ENCODE measurements at places on chromosomes 3 and 15.

DNA sequence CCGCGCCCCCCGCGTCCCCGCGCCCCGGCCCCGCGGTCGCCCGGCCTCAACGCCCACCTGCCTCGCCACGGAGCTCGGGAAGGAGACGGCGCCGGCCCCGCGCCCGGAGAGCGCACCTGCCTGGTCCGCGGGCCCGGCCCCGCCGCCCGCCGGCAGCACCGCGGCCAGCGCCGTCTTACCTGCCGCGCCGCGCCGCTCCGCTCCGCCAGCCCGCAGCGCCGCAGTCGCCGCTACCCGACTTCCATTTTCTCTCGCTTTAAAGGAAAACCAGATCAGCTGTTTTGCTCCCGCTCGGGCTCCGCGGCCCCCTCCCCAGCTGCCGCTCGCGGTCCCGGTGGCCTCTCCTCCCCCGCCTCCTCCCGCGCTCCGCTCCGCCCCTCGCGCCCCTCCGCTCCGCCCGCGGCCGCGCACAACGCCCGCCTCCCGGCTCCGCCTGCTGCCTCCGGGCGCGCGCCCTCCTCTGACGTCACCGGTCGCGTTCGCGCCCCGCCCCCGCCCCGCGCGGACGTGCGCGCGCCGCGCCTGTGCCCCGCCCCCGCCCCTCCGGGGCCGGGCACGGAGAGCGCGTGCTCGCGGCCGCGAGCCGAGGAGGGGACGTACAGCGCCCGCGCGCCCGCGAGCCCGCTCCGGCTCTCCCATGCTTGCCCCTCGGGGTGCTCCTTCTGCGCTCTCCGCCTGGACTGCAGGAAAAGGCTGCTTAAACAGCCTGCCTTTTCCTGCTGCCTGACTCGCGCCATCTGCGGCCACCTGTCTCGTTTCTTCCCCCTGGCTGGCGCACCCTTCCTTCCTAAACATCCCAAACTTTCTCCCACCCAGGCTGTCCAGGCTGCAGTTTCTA lies 159.8 kb upstream of the CHRNA7 start:
- peak; percentile 74 for DNase-seq

DNA sequence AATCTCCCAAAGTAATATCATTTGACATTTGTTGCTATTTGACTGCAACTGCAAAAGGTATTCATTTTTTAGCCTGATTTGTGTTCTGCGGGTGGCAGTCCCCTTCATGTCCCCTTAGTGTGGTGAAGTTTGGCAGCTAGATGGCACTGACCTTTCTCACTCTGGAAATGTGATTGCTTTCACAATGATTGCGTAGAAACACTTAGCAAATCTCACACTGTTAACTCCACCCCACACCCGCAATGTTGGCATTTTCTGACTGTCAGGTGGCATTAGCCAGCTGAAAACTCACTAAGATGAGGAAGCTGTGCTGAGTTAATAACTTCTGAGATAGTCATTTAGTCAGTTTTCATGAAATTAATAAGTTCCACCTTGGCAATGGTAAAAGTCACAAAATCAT lies 76.9 kb downstream of the TRIM69 start:
- no peak for DNase-seq

DNA sequence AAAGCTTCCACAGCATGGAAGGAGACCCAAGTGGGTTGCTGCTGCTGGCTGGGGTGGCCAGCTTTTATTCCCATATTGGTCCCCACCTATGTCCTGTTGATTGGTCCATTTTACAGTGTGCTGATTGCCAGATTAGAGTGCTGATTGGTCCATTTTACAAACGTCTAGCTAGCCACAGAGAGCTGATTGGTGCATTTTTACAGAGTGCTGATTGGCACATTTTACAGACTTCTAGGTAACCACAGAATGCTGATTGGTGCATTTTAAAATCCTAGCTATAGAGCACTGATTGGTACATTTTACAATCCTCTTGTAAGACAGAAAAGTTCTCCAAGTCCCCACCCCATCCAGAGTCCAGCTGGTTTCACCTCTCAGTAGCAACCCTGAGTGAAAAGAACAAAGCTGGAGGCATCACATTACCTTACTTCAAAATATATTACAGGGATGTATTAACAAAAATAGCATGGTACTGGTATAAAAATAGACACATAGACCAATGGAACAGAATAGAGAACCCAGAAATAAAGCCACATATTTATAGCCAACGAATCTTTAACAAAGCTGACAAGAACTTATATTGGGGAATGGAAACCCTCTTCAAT lies 7.5 kb upstream of the ACVR2B start:
- DNase-seq: no peak

DNA sequence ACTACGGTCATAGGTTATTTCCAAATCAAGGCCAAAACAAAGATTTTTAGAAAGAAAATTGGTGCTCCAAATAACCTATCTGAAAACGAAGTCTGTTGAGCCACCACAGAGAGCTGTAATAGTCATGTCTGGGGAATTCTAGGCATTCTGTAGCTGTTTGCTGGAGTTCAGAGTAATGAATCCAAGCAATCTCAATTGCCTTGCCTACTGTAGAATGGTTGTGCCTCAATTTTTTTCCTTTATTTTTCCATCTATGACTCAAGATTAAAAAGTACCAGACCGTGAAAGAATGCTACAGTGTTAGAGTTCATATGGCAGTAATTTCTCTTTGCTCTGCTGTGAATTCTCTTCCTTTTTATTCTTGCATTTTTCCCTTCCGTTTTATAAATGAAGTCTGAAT lies 1007.2 kb upstream of the ALCAM start:
- no peak for DNase-seq

DNA sequence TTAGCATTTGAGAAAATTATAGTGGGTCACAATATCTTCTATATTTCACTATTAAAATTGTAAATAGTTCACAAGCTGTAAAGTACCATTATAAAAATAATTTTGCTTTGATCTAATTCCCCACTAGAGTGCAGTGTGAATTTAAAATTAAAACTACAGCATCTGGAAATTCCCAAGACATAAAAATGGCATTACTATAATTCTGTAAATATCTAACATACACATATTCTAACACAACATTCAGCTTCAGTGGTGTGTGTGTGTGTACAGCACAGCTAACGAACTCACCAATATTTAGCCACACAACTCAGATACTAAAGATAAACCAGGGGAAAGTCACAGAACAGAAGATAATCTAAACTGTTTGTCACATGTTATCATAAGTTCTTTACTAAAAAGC lies 424.9 kb upstream of the ZNF385D start:
- no peak for DNase-seq

DNA sequence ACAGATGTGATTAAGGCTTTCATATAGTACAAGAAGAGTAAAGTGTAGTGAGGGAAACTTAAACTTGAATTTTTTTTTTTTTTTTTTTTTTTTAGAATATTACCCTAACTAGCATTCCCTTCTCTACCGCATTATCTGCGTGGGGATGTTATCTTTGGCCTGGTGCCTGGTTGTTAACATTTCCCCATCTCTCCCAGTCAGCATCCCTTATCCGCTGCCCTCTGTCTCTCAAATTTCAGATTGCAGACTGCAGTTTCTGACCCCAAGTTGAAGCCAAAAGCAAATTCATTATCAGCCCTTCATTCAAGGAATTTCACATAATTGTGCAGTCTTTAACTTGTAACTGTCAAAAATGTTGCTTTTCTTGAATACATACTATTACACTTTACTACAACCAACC lies 353.0 kb downstream of the PLOD2 start:
- DNase-seq: no peak

- no peak for DNase-seq
Measured at GRCh38 chr15:66760097-66760967, 58.3 kb downstream of the SMAD6 start.

DNA sequence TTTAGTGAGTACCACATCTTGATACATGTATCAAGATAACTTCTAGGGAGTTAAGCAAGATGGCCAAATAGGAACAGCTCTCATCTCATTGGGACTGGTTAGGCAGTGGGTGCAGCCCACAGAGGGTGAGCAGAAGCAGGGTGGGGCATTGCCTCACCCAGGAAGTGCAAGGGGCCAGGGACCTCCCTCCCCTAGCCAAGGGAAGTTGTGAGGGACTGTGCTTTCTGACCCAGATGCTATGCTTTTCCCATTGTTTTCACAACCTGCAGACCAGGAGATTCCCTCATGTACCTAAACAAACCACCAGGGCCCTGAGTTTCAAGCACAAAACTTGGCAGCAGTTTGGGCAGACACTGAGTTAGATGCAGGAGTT lies 665.0 kb upstream of the CBLB start:
- DNase-seq: no peak

- no peak for DNase-seq
Measured at GRCh38 chr15:28025413-28025812, 73.7 kb downstream of the OCA2 start.

GRCh38 chr3:25768851-25769250 lies 14.4 kb downstream of the NGLY1 start:
- DNase-seq: no peak

GRCh38 chr15:63460210-63461155 lies 43.9 kb upstream of the USP3 start:
- DNase-seq: no peak

- DNase-seq: no peak
Measured at GRCh38 chr3:73633916-73634344, 9.2 kb upstream of the PDZRN3 start.

GRCh38 chr3:188772886-188773285 lies 398.9 kb upstream of the TPRG1 start:
- DNase-seq: no peak

DNA sequence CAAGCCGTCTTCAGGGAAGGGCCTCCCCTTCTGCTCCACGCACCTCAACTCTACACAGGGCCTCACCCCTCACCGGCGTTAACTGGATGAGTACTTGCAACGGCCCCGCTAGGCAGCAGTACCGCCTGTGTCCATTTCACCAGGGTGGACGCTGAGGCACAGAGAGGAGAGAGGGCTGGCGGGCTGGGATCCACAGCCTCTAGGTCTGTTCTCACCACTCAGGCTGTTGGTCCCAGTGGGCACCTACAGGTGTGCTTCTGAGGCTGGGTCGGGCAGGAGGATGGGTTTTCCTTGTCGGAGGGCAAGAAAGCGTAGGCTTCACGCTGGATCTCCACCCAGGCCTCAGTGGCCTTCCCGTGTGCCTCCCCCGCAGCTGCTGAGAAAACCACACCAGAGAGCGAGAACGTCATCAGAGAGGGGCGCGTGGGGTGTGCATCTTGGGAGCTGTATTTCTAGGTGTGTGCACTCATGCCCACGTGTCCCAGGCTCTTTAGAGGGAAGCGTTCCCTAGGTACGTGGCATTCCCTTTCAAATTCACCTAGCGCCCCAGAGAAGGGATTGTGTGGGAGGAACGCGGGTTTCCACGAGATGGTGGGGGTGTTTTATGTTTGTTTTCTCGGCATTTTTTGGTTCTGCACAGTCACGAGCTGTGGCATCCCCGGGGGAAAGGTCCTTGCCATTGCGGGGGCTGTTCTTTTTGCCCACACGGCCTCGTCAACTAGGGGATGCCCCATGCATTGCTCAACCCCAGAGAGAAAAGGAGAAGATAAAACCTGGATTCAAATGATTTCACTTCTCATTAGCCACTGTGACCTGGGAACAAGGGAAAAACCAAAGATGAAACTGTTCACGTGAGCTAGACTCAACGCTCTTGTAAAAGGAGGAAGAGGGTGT lies 67.7 kb downstream of the MGLL start:
- peak; percentile 23 for DNase-seq

DNA sequence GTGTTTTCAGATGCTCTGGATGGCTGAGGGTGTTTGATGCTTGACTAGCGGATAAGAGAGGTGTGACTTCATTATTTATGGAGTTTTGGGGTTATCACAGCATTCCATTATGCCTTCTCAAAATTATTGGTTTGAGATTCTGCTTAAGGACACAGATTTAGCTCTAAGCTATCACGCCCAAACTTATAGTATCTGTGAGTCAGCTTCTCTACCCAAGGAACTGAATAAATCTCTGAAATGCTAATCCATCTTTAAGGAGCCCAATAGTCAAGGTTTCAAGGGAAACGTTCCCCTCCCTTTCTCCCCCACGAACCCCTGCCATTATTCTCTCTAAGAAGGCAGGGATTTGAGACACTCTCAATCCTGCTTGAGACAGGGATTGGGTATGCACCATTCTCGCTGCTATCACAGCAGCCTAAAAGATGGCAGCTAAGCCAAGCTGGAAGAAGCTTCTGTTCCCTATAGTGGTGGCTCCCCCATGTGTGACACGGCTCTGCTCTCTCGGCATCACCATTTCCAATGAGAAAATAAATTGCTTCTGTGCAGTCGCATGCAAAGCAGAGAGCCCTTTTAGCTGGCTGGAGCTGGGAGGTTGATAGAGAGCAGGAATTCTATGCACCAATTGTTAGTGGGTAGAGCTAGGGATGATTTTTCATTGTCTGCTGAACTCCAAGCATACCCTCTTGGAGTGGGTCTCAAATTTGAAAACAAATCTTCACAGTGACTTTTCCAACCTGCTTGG lies 151.1 kb downstream of the IL20RB start:
- no peak for DNase-seq

GRCh38 chr15:101023501-101024072 lies 104.4 kb downstream of the LRRK1 start:
- DNase-seq: no peak

- no peak for DNase-seq
Measured at GRCh38 chr3:189123595-189124387, 48.0 kb upstream of the TPRG1 start.

- no peak for DNase-seq
Measured at GRCh38 chr3:136146981-136147729, 49.0 kb downstream of the MSL2 start.

- DNase-seq: no peak
Measured at GRCh38 chr15:40930430-40931299, 1.5 kb downstream of the DLL4 start.

GRCh38 chr3:4340411-4341335 lies 37.5 kb downstream of the SETMAR start:
- DNase-seq: no peak

GRCh38 chr3:65558826-65559225 lies 479.9 kb downstream of the MAGI1 start:
- DNase-seq: no peak

DNA sequence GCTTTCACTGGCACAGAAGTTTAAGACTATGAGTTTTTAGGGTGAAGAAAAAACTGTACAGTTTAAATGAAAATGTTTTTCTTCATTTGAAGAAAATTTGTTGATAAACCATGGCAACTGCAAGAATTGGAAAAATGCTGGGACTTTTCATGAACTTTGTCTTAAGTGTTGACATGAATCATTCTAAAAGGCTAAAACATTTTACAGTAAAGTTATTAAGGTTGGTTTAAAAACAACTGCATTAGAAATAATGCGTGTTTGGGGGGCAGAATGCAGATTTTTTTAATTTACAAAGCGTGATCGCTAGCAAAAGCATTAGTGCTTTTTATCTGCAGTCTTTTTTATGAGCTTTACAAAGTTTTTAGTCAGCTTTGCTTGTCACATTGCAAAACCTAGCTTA lies 601.9 kb upstream of the TGFBR2 start:
- DNase-seq: no peak

DNA sequence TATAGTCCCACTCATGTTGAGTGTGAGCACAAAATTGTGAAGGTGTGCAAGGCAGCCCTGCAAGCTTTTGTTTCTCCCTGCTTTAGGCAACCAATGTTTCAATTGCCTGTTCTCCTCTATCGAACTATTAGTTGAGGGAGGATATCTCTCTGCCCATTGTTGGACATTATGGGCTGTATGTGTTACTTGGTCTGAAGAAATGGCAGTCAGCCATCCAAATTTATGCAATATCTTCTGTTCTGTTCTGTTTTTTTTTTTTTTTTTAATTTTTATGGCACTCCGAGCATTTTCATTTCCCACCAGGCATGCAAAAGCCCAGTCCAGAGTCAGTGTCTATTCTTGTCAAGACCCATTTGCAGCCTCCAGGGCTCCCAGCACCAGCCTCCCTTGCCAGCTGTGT lies 44.0 kb downstream of the ANAPC13 start:
- no peak for DNase-seq

- DNase-seq: no peak
Measured at GRCh38 chr15:73368301-73369136, at the start of gene HCN4. TSS of gene HCN4 (minus strand) at chr15:73368958. CDS start at chr15:73368270, 688 bp downstream.

All from activated CD4-positive, alpha-beta T cell treated with anti-CD3 and anti-CD28 coated beads for 24 hours (primary cell).